ENCODE measurements at places on chromosomes 1 and 21.
A peak's percentile ranks its signal among the peaks of the same experiment; 100 is the strongest.

DNA sequence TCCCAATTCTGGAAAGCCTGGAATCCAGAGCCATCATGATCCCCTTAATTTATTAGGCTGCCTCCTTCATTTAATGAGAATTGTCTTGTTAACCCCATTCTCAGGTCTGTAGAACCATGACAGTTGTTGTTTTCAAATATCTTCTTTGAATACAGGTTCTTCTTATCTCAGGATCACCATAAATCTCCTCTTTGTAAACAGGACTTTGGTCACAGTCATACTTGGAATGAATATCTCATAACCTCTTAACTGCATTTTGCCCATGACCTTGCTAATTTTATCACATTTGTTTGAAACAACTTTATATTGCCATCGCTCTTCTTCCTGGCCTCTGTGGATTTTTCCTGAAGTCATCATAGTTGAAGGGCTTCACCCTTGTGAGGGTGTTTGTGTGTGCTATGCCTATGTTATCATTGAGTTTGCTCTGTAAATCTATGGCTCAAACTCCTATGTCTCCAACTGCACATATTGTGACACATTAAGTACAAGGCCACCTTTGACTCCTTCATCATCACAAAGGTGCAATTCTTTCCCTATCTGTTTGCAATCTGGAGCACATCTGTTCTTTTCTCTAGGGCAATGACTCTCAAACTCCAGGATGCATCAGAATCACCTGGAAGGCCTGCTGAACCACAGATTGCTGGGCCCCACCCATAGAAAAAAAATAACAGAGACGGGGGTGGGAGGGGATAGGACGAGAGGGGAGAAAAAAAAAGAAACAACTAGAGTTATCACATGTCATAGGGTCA, 54.2 kb downstream of the FCRL5 start:
- no peak for DNase-seq

DNA sequence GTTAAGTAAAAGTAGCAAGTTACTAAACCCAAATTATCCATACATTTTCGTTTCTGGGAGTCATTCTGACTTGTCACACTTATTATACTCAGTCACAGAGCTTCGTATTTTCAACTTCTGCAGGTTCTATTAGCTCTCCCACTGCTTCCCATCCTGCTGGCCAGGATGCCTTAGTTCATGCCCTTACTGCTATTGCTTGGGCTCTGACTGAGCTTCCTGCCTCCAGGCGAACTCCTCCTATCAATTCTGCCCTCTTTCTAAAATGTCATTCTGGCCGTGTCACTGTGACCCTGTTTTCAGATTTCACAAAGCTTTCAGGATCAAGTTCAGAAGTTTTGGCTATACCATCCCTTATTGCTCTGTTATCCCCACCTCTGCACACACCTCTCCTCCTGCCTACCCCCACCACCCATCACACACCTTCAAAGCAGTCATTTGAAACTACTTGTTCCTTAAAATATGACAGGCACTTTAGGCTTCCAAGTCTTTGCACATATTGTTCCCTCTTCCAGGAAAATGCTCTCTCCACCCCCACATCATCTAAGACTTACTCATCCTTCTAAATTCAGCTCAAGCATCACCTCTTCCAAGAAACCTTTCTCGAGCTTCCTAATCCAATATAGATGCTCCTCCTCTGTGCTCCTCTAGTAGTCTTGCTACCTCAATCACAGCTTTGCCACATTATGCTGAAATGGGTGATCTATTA, 278.0 kb downstream of the BRINP2 start:
- DNase-seq, result no peak

- DNase-seq, result no peak
Measured at GRCh38 chr1:166999500-167000055, 10.5 kb downstream of the MAEL start.

GRCh38 chr1:192905049-192905448, 96.2 kb downstream of the RGS2 start:
- no peak for DNase-seq

DNA sequence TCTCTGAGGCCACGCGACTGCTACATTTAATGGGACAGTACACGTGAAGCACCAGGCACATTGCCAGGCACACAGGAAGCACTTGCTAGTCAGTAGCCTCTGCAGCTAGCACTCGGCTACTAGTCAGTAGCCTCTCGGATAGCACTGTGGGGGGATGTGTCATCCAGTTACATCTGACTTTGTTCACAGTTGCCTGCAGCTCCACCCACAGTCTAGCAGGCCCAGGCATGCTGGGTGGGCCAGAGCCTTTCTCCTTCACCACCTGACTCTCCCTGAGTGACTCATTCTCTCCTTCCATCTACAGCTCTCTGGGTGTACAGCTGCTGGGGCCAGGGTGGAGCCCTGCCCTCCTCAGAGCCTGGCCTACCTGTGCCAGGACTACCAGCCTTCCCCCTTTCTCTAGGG, 51.5 kb downstream of the PTPRF start:
- peak; percentile 33 for DNase-seq

GRCh38 chr1:1687846-1688245, 4.7 kb downstream of the SLC35E2B start:
- DNase-seq, result no peak

All from stimulated activated CD8-positive, alpha-beta memory T cell treated with anti-CD3 and anti-CD28 coated beads, Interleukin-2, amount 100 ng/mL, for 48 hours (primary cell).